Left renal pelvis (tissue), 4 donors: ENCODE measurements at places on chromosomes 12 and 14. TPM values are rescaled to one million over a fixed set of nuclear protein-coding genes. Genes with fewer than 3 reads are reported as not detected.

DNA sequence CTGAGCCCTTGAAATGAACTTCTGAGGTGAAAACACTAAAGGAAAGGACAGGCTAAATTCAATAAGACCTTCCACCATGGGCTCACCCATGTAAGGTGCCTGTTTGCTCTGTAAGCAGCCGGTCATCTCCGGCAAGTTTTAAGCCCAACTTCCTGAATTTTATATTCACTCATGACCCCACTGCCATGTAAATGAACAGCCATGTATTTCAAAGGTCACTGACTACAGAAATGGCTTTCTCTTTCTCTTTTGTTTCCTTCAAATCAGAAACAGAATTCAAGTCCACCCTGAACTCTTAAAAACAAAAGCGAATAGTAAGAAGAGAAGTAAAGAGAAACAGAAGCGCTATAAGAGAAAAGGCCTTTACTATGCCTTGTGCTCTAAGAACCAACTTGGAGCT, 61.7 kb upstream of the OVCH1 start:
- DNase-seq: no peak

DNA sequence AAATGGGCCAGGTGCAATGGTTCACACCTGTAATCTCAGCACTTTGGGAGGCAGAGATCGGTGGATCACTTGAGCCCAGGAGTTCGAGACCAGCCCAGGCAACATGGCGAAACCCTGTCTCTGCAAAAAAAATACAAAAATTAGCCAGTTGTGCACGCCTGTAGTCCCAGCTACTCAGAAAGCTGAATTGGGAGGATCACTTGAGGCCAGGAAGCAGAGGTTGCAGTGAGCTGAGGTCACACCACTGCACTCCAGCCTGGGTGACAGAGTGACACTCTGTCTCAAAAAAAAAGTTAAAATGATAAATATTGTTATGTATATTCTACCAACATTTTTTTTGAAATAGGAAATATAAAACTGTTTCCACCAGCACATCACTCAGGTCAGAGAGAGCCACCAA, 64.9 kb downstream of the NDUFA12 start:
- DNase-seq: no peak

DNA sequence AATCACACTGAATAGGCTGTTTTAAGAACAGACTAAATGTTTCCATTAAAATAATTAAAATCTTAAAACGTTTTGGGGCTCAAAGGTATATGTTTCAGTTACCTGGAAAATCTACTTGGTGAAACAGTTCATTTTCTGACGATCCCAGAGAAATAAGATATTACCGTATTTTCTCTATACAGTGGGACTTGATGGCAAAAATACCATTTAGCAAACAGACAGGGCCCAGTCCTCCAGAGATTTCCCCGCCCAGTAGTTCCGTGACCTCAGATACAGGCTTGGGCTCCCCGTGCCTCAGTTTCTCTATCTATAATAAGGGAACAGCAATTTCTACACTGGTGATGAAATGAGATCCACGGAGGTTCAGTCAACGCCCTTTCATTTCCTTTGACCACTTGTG, 304.4 kb downstream of the VRK1 start:
- no peak for DNase-seq

DNA sequence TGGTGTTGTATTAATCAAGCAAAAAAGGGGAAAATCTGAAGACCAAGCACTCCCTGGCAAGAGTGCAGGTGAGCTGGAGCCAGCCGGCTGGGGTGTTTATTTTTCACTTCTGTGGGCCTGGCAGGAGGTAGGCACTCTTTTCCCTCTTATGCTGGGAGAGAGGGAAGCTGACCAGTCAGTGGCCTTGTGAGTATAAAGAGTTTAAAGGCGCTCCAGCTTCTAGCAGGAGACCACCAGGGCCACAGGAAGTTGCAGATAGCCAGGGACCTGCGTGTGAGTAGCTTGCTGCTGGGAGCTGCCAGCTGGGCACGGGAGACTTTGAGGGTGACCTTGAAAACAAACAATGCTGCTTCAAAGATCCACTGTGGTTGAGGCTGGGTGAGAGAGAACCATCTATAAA, 217.4 kb upstream of the PWP1 start:
- DNase-seq: no peak

DNA sequence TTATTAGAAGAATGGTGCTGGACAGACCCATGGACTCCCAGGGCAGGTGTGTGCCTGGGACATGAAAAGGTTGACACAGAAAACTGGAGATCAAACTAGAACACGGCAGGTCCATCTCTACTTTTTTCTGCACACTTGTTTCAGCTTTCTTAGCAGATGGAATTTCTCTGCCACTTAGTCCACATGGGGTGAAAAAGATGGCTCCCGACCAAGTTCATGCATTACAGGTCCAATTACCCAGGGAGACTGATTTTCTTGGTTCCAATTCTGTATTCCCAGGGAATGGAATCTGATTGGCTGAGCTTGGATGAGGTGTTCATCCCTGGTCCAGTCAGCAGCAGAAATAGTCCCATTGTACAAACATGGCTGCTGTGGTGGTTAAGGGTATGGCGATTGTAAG, 238.9 kb upstream of the SRRM4 start:
- DNase-seq: no peak

GRCh38 chr12:104710940-104711689, 247.0 kb downstream of the SLC41A2 start:
- DNase-seq: no peak

DNA sequence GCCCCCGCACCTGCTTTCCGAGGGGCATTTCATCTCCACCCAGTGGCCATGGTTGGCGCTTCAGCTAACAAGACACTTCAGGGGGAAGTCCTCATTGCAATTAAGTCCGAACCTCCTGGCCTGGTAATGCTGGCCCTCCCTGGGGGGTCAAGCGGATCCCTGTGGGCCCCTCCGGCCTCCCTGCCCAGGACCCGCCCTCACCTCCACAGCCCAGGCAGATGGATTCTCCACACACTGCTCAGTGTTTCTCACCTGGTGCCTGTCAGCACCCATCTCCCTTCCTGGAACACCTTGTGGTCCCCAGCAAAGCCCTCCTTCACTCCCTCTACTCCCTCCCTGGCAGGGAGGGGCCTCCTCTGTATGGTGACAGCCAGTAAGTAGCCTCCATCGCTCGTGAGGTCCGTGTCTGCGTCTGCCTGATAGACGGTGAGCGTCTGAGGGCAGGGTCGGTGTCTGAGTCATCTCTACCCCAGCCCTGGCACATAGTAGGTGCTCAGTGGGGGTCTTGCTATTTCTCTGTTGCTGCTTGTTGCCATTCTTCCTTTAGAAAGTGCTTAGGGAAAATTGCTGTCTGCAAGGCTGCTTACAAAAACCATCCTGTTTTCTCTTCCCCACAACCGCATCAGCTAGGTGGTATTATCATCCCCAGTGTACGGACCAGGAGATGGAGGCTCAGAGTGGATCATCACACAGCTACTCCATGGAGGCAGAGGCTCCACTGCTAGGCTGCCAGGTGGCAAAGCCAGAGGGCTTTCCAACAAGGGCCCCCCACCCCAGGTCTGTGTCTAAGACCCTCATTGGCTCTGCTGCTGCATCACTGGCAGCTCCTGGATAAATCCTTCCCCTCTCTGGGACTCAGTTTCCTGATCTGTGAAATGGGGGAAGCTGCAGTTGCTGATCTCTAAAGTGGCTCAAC, 39.7 kb upstream of the EML1 start:
- no peak for DNase-seq

GLT1D1 gene
- 2.0 TPM for polyA plus RNA-seq

TTC5 gene
- polyA plus RNA-seq: 27.2 TPM

CLEC2A gene
- not detected for polyA plus RNA-seq

FBXO34 gene
- polyA plus RNA-seq: 38.0 TPM

RHOJ gene
- 19.5 TPM for polyA plus RNA-seq

BCL11B gene
- polyA plus RNA-seq: 0.60 TPM

KLRC4 gene
- not detected for polyA plus RNA-seq

STON2 gene
- polyA plus RNA-seq: 2.5 TPM
